ENCODE measurements at places on chromosomes 16 and 17.

GRCh38 chr16:87515475-87516330 is 22.9 kb upstream of the ZCCHC14 start:
- DNase-seq, result no peak

DNA sequence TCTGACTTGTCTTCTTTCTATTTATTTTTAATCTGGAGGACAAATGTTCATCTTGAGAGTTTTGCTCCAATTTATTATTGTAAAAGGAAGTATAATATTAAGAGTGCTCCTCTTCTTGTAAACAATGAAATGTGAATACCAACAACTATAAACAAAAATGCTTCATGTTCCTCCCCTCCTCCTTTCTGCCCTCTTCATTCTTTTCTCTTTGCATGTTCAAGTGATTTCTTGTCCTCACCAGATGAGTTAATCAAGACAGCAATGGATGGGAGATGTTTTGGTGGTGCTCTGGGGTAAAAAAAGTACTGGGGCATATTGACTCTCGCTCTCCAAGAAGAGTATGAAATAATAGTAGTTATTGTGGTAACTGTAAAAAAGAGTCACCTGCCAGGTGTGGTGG is 24.3 kb downstream of the ITGB3 start:
- no peak for DNase-seq

GRCh38 chr16:18037051-18037450 is 299.5 kb downstream of the NPIPA8 start:
- no peak for DNase-seq

- DNase-seq, result peak; percentile 56
These were observed 461.0 kb upstream of the C16orf82 start for GRCh38 chr16:26605626-26606271.

DNA sequence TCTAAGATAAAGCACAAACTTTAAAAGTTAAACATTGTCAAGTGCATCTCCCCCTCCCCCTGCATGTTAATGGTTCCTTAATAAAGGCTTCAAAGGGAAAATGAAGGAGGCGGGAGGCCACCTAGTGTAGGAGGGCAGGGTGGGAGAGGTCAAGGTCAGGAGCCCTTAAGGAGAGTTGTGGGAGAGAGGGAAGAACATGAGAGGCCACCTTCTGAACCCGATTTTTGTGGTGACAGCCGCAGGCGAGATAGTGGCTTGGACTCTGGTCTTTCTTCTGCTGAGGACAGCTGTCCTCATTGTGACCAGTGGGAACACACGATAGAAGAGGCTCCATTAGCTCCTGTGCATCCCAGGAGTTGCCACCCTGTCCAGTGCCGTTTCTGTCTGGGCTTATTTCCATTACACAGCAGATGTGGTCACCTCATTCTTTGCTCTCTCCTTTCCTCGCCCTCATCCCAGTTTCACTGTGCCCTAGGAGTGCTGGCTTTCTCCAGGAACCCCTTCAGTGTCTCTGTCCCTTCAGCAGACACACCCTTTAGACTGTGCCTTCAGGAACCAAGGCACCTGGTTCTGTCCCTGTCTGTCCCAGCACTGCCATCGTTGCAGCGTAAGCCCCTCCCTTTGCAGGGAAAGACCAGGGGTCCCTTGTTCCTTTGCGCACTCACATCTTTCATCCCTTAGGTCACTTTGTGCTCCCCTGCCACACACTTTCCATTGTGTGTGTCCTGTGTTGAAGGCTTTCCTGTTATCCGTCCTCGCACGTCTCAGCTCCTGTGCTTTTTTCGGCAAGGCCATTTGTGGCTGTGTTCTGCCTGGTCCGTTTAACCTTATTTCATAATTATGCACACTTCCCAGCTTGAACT is 7.5 kb downstream of the SEC14L1 start:
- DNase-seq, result no peak

DNA sequence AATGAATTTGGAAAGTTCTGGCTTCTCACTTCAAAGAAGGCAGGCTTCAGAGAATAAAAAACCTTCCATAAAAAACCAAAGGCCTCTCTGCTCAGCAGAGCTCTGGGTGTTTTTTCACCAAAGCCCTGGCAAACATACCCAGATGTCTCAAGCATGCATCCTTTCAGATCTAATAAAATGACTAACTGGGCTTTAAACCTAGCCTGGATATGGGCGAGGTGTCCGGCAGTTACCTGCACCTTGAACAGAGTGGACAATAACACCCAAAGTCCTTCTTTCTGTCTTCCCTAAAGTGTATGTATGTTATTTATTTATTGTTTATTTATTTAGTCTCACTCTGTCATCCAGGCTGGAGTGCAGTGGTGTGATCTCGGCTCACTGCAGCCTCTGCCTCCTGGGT is 469.3 kb downstream of the XYLT1 start:
- DNase-seq, result no peak

- no peak for DNase-seq
These were observed 105.9 kb downstream of the ZFHX3 start for GRCh38 chr16:72942021-72942420.

DNA sequence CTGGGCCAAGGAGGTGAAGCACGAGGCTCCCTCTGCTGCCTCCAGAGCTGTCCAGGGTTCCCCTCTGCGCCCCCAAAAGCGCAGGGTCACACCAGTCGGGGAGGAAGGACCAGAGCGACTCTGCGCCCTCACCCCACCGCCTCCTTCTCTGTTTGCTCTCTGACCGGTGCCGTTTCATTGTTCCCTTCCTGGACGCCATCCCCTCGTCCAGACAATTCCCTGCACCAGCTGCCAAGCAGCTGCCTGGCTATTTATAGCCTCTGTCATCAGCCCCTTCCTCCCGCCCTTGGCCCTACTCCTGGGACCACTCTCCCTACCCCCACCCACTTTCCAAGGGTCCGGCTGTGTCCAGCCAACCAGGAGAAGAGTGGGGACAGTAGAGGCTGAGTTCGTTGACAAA is 68.8 kb upstream of the CREBBP start:
- no peak for DNase-seq

GRCh38 chr16:20822521-20823325 is 16.4 kb downstream of the REXO5 start:
- no peak for DNase-seq

DNA sequence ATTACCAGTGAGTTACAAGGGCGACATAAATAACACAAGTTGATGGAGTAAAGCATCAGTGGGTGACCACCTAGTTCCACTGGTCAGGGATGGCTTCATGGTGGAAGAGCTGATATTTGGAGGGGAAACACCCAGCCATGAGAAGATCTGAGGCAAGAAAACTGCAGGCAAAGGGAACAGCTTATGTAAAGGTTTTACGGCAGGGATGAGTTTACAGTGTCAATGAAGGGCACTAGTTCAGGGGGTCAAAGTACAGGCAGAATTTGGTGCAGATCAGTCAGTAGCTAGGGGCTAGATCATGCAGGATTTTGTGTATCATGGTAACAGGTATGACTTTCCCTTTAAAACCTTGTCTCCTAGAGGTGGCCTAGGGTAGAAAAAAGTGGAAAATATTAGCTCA is 339.6 kb downstream of the PMP22 start:
- DNase-seq, result no peak

GRCh38 chr17:83192161-83192788 is 112.9 kb downstream of the METRNL start:
- DNase-seq, result no peak

GRCh38 chr16:49531931-49532840 is 158.6 kb downstream of the C16orf78 start:
- no peak for DNase-seq

DNA sequence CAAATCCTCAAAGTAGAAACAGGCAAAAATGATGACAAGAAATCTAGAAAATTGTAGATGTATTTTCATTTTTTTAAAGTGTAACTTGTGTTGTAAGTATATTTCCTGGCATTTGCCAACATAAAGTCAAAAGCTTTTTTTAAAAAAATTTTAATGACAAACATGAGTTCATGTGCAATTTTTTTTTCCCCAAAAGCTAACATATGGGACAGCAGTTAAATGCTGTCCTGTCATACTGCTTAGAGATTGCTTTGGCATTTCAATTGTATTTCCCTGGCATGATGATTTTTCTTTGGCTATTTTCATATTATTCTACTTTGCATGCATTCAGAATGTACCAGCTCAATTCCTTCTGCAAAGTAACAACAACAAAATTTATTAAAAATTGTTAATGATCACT is 24.5 kb upstream of the CPPED1 start:
- DNase-seq, result no peak

DNA sequence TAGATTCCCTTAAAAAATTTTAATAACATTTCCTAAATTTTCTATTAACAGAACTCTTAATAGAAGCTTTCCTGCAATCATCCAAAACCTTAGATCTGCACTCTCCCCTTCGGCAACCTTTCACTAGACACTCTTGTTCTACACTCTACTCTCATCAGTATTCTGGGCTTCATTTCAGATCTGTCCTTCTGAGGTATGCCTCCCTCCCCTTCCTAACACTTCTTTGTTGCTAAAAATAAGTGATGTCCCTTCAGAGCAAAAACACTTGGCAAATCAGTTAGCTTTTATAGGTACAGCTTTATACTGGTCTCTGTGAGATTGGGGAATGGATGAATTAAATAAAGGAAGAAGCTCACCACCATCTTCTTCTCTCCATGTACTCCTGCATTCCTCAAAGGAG is 28.2 kb upstream of the GNAO1 start:
- no peak for DNase-seq

- DNase-seq, result no peak
These were observed 6.7 kb downstream of the PIPOX start for GRCh38 chr17:29049541-29050145.

DNA sequence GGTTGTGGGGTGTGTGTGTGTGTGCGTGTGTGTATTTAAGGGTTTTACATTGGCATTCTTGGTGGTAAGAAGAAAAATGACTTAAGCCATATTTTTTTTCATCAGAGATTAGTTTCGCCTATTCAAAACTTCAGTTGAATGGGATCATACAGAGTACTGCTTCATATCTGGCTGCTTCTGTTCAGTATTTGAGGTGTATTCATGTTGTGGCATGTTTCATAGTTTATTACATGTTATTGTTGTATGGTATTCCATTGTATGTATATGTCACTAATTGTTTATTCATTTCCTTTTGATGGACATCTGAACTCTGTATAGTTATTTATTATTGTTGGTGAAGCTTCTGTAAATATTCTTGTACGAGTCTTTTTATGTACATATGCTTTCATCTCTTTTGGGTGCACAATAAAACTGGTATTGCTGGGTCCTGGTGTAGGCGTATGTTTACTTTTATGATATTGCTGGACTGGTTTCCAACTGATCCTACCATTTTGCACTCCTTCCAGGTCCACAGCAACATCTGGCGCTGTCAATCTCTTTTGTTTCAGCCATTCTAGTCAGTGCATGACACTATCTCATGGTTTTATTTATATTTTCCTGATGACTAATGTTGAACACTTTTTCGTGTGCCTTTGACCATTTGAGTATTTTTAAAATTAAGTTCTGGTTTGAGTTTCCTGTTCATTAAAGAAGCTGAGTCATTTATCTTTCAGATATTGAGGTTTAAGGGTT is 77.4 kb upstream of the MAF start:
- peak; percentile 6 for DNase-seq

DNA sequence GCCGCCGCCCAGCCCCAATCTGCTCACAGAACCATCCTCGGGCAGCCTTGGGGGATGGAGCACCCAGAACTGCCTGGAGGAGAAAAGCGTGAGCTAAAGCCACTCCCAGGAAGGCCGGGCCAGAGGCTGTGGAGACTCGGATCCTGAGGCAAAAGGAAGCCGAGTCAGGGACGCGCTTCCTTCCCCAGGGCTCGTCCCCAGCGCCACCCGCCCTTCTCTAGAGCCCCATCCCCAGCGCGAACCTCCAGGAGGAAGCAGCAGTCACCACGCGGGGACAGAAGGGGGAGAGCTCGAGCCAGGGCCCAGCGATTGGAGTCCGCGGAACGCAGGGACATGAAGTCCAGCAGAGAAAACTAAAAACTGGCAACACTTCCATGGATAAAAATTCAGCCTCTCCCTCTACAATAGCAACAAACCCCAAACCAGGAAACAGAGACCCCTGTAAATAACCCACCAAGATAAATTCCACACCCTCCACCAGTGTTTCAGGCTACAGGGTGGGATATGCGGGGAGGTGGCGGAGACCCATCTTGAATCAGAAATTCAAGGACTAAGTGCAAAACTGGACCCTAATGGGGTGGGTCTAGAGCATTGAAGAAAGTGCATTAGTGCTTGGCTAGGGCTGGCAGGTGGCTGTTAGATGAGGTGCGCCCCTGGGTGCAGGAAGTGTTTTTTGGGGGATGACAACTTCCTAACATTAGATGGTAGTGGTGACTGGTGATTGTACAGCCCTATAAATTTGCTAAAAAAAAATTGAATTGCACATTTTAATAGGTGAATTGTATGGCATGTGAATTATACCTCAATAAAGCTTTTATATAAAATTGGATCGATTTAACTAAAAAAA is 116.1 kb upstream of the METRNL start:
- DNase-seq, result peak; percentile 23

- DNase-seq, result no peak
These were observed 5.0 kb upstream of the RARA start for GRCh38 chr17:40303708-40304551.
